Activated CD4-positive, alpha-beta T cell treated with anti-CD3 and anti-CD28 coated beads, Interleukin-2, amount 10 ng/mL, durations not matched to agents 7 days and 5 days (primary cell): ENCODE measurements at places on chromosomes 1 and 21. TPM values are rescaled to one million over a fixed set of nuclear protein-coding genes. Genes with fewer than 3 reads are reported as not detected.

GRCh38 chr1:78536427-78536826 lies 45.7 kb downstream of the PTGFR start:
- H3K4me3 ChIP-seq: no peak overlapping the region
- H3K27ac ChIP-seq: no peak overlapping the region
- no peaks in the 10 kb centered on the region for H3K4me1 ChIP-seq
- DNase-seq: no peak

SLAMF9 gene
- total RNA-seq: not detected

- no peaks in the 10 kb centered on the region for H3K27me3 ChIP-seq
- peaks cover 81% of the 10 kb centered on the region for H3K36me3 ChIP-seq
- DNase-seq: no peak
- H3K4me3 ChIP-seq: no peak overlapping the region
- H3K27ac ChIP-seq: peak overlapping the region; percentile 11
Measured at GRCh38 chr1:89692601-89693521, 59.9 kb downstream of the LRRC8C start.

GRCh38 chr1:172487550-172487949 lies 43.7 kb upstream of the PIGC start:
- H3K4me1 ChIP-seq: peaks cover 12% of the 10 kb centered on the region
- peaks cover 18% of the 10 kb centered on the region for H3K27me3 ChIP-seq
- H3K36me3 ChIP-seq: no peaks in the 10 kb centered on the region
- no peak overlapping the region for H3K27ac ChIP-seq

GRCh38 chr1:182567629-182568028 lies 21.4 kb downstream of the RNASEL start:
- peaks cover 10% of the 10 kb centered on the region for H3K27me3 ChIP-seq
- H3K4me3 ChIP-seq: no peak overlapping the region
- DNase-seq: no peak
- H3K36me3 ChIP-seq: no peaks in the 10 kb centered on the region
- no peak overlapping the region for H3K27ac ChIP-seq

- H3K27ac ChIP-seq: no peak overlapping the region
- H3K4me1 ChIP-seq: no peaks in the 10 kb centered on the region
- no peak overlapping the region for H3K4me3 ChIP-seq
- no peaks in the 10 kb centered on the region for H3K36me3 ChIP-seq
- no peaks in the 10 kb centered on the region for H3K27me3 ChIP-seq
- no peak for DNase-seq
Measured at GRCh38 chr1:187045371-187045770, 216.6 kb downstream of the PLA2G4A start.

- no peaks in the 10 kb centered on the region for H3K4me1 ChIP-seq
- no peaks in the 10 kb centered on the region for H3K36me3 ChIP-seq
- no peak for DNase-seq
- H3K4me3 ChIP-seq: no peak overlapping the region
Measured at GRCh38 chr21:46158666-46159300, 3.4 kb upstream of the FTCD start.

DNA sequence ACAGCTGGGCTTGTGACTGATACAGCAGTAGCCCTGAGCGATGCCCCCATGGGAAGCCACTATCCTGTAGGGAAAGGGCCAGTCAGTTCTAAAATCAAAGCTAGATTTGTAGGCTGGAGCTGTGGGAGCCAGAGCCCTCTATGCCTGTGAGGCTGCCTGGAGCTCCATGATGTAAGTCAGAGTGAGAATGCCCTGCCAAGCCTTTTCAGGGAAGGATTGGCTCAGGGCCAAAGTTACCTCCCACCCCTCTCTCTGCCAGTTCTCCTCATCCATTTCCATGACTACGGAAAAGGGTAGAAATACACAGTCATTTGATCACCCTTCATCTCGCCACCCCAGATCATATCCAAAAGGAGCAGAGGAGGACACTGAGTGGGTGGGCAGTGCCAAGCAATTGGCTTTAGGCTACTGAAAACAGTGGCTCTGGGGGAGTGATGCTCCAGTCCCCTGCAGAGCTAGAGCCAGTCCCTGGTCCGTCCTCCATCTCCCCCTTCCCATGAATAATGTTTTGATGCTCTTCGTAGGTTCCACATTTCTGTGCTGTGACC lies 59.5 kb upstream of the KCNA3 start:
- peaks cover 7% of the 10 kb centered on the region for H3K27me3 ChIP-seq
- DNase-seq: no peak
- H3K4me1 ChIP-seq: no peaks in the 10 kb centered on the region
- H3K4me3 ChIP-seq: no peak overlapping the region
- H3K36me3 ChIP-seq: no peaks in the 10 kb centered on the region

CELA3B gene
- total RNA-seq: not detected

- DNase-seq: no peak
- H3K27me3 ChIP-seq: peaks cover 2% of the 10 kb centered on the region
- H3K27ac ChIP-seq: no peak overlapping the region
- no peaks in the 10 kb centered on the region for H3K36me3 ChIP-seq
- no peaks in the 10 kb centered on the region for H3K4me1 ChIP-seq
Measured at GRCh38 chr1:29490204-29490934, 254.0 kb downstream of the PTPRU start.

DNA sequence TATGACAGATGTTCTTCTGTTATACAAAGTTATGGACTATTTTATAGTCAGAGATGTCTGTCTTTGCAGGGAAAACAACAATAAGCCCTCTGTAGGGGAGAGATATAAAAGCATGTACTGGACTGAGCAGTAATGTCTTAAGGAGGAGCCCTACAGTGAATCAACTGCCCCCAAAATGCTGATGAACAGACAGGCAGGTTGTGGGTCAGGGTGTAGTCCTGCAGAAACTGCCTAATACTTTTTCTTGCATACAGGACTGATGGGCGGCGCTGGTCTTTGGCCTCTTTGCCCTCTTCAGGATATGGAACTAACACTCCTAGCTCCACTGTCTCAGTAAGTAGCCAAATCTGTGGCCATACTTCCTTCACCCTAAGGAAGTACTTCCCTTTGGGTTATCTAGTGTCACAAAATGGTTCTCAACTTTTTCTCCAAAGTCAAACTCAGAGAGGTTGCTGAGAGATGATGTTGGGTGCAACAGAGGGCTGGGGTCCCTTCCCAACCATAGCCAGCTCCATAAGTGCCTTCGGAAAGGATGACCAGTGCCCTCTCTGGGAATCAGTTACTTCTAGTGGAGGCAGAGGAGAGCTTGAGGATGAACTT lies 129.8 kb downstream of the PIK3R3 start:
- H3K27me3 ChIP-seq: no peaks in the 10 kb centered on the region
- no peak overlapping the region for H3K4me3 ChIP-seq
- H3K36me3 ChIP-seq: peaks cover 5% of the 10 kb centered on the region
- no peak for DNase-seq
- no peaks in the 10 kb centered on the region for H3K4me1 ChIP-seq

DNA sequence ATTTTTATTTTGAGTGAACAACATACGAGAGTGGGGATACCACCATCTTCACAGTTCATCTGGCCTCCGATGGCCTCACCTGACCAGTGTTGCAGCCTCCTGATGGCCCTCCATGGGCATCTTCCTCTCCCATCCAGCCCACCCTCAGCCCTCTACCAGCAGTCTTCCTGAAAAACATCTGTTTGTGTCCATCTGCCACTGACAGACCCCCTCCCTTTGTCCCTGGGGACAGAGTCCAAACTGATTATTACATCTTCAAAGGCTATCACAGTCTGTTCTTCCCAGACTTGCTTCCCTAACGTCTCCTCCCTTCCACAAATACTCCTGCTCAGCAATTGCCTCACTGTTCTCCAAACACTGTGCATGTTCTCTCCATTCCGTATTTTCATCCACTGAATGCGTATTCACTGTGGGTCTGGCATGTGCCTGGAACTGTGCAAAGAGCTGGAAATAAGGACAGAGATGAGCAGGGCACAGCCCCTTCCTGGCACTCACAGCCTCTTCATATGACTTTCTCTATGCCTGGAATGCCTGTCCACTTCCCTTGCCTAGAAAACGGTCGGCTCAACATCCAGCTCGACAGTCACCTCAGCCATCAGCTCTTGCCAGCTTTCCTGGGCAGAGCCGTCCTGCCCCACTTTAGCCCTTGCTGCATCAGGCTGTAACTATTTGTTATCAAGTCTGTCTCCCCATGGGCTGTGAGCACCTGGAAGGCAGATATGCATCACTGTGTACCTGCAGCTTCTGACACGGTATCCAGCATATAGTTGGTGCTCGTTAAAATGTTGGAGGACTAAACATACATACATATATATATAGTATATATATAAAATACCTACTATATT lies 8.3 kb upstream of the ATF3 start:
- H3K27ac ChIP-seq: no peak overlapping the region
- peaks cover 43% of the 10 kb centered on the region for H3K27me3 ChIP-seq
- DNase-seq: no peak

DNA sequence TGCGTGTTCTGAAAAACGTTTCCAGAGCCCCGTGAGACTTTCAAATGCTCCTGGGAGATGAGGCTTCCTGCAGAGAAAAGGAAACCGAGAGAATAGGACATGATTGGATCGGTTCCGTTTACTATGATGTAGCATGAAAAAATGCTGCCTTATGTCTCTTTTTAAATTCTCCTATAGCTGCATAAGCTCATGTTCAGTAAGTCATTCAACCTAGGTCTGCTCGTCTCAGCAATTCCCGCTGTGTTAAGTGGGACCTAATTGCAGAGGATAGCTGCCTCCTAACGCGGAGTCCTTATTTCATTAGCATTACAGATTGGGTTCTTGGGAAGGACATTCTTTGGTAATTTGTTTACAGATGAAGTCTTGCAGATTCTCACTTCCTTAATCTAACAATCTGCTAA lies 165.3 kb downstream of the GALNT2 start:
- DNase-seq: no peak
- H3K4me1 ChIP-seq: peaks cover 13% of the 10 kb centered on the region
- peaks cover 5% of the 10 kb centered on the region for H3K36me3 ChIP-seq
- no peaks in the 10 kb centered on the region for H3K27me3 ChIP-seq

GPN2 gene
- total RNA-seq: 25.9 TPM

AHCYL1 gene
- total RNA-seq: 50.4 TPM

TMEM51 gene
- total RNA-seq: not detected

DNA sequence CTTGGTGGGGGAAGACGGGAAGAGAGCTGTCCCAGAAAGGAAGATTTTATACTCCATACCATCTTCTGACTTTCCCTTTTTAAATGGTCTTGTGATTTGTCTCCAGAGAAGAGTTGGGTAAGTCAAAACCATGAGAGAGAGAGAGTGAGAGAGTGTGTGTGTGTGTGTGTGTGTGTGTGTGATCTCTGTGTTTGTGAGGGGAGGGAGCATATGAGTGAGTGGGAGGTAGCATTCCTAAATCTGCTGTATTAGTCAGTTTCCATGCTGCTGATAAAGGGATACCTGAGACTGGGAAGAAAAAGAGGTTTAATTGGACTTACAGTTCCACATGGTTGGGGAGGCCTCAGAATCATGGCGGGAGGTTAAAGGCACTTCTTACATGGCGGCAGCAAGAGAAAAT lies 102.0 kb upstream of the VANGL1 start:
- DNase-seq: no peak
- peaks cover 7% of the 10 kb centered on the region for H3K27me3 ChIP-seq
- H3K36me3 ChIP-seq: no peaks in the 10 kb centered on the region
- no peak overlapping the region for H3K27ac ChIP-seq
- H3K4me3 ChIP-seq: no peak overlapping the region
- H3K4me1 ChIP-seq: no peaks in the 10 kb centered on the region

DNA sequence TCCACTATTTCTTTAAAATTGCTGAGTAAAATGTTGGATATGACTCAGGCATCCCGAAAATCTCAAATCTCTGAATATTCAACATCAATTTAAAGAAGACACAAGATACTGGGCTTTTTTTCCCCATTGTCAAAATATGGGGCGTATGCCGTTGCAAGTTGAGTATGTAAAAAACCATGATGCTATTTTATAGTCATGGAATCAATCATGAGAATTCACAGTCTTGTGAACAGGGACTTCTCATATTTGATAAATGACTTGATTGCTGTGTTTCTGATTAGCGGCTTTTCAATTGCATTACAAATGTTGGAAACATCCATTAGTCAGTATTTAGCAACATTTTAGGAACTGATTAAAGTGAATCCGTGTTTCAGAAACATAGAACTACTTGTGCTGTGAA lies 45.3 kb downstream of the SETD4 start:
- no peaks in the 10 kb centered on the region for H3K4me1 ChIP-seq
- H3K27ac ChIP-seq: no peak overlapping the region
- H3K27me3 ChIP-seq: peaks cover 12% of the 10 kb centered on the region
- H3K4me3 ChIP-seq: no peak overlapping the region
- no peak for DNase-seq

PPOX gene
- 33.6 TPM for total RNA-seq

DNA sequence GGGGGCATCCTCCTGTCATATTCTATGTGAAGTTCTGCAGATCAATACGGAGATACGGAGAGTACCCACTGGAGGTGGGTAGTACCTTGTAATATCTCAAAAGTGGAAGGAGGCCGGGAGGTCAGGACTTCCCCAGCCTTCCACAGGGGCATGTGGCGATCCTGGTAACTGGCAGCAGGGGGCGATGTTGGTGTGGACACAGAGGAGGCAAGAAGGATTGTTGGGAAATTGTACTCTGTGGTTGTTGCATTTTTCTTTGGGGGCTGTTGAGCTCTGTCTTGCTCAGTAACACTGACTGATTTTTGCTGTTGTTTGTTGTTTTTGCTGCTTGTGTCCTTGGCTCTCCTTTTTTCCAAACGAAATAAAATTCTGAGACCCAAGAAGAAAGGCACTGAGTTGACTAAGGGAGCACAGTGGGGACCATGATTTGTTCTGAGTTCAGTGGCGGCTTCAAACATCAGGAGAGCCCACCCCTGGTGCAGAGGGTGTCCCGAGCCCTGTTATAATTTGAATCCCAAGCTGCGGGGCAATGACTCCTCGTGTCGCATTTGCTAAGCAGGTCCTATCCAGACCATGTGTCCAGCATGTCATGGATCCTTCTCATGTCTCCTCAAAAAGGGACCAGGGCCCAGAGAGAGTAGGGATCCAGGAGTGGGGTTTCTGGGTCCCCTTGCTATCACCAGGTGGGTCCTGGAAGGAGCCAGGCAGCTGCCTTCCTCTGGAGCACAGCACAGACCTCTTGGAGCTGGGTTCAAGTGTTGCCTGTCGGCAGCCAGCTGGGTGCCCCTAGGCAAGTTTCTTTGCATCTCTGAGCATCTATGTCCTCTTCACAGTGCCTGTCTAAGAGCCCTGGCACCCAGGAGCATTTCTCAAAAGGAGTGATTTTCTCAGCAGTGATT lies 22.8 kb downstream of the LHX4 start:
- no peak overlapping the region for H3K4me3 ChIP-seq
- H3K27ac ChIP-seq: peak overlapping the region; percentile 28
- no peaks in the 10 kb centered on the region for H3K36me3 ChIP-seq
- DNase-seq: peak; percentile 71
- peaks cover 3% of the 10 kb centered on the region for H3K27me3 ChIP-seq
- H3K4me1 ChIP-seq: no peaks in the 10 kb centered on the region
